ENCODE measurements at places on chromosomes 2 and 18.
A peak's percentile ranks its signal among the peaks of the same experiment; 100 is the strongest.

DNA sequence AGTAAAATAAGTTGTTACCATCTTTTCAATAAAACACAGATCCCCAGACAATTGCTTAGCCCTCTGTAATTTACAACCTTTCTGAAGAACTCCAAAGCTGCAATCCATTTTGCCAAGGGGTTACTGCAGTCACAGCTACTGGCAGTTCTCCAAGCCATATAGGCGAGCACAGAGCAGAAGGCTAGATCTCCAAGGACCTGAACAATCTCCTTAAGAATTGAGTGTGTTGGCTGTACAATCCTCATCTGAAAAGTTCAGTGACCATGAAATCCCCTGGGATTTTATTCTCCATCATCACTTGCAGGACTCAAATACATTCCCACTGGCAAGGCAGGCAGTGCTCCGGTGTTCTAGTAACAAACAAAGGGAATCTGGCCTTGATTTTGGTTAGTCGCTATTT is 103.9 kb upstream of the LRP1B start:
- DNase-seq, result no peak

DNA sequence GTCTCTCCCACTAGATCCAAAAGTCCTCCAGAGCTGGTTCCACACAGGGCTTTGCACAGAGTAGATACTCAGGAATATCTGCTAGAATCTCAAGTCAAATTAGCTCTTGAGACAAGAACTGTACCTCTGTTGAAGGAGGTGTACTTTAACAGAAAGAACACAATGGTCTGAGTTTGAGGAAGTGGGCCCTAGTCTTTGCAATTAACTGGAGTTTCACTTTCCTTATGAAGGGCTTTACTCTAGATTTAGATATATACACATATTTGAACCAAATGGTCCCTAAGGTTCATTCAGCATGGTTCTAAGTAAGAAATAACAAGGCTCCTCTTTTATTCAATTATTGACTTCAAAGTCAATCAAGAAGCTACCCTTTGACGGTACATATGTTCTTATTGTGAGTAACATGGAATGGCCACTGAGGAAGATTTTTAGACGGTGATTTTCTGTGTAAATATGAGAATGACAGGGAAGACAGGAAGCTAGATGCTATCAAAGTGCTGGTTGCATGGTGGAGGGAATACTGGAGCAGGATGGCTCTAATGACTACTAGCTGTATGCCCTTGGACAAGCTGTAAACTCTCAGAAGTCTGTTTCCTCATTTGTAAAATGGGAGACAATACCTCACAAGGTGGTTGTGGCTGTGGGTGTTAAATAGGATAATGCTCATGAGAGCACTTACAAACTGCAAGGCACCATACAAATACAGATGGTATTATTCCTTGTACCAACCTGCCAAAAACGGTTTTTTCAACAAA is 73.5 kb upstream of the SERTAD2 start:
- DNase-seq, result peak; percentile 63

GRCh38 chr2:43090317-43090716 is 136.1 kb downstream of the ZFP36L2 start:
- no peak for DNase-seq

GRCh38 chr2:45627911-45628310 is 16.8 kb upstream of the SRBD1 start:
- DNase-seq, result no peak

DNA sequence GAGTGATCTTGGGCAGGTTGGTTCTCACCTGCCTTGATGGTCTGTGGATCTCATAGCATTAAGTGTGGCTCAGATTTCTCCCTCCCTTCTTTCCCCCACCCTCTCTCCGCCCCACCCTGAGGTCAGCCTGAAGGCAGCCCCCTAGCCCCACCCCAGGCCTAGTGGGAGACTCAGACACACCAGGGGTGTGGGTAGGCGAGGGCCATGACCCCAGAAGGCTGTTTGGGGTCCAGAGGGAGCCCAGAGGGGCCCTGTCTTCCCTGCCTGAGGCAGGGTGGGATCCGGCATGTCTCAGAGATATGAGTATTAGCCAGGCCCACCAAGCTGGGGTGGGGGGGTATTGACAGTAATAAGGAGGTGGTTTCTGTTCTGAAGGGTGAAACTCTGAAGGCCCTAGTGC is 160.5 kb downstream of the GLI2 start:
- no peak for DNase-seq

GRCh38 chr2:36672199-36672598 is 24.3 kb upstream of the VIT start:
- no peak for DNase-seq

DNA sequence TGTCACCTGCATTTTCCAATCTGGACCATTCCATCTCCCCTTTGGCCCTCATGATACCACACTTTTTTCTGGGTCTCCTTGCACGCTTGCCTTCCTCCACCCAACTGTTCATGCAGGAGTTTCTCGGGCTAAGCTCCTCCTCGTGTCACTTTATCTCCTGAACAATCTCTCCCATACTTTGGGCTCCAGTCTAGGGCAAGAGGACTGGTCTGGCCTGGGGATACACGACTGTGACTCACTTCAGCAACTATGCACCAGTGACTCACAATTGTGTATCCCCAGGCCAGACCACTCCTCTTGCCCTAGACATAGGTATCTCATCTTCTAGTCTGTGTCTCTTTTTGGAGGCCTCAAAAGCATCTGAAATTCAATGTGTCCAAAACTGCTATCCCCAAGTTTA is 149.4 kb upstream of the PTPRM start:
- no peak for DNase-seq

DNA sequence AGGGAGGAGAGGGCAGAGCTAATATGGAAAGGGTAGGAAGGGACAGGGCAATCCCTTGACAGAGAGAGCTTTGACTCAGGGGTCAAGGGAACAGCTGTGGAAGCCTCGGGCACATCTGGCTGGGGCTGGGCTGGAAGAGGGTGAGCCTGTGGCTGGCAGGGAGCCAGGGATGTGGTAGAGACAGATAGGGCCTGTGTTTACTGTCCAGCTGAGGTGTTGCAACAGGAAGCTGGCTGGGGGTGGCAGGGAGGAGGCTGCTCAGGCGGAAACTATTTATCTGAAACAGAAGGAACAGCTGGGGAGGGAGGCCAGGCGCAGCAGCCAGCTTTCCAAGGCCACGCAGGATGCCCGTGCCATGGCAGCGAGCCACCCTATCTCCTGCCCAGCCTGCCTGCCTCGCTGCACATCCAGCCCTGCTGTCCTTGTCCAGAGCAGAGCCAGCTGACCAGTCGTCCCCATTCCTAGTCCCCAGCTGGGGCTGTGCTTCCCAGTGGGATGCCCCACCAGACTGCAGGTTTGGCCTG is 264.7 kb downstream of the CYP26B1 start:
- DNase-seq, result no peak

- DNase-seq, result no peak
These were observed 39.1 kb downstream of the SLC9A4 start for GRCh38 chr2:102512161-102512560.

DNA sequence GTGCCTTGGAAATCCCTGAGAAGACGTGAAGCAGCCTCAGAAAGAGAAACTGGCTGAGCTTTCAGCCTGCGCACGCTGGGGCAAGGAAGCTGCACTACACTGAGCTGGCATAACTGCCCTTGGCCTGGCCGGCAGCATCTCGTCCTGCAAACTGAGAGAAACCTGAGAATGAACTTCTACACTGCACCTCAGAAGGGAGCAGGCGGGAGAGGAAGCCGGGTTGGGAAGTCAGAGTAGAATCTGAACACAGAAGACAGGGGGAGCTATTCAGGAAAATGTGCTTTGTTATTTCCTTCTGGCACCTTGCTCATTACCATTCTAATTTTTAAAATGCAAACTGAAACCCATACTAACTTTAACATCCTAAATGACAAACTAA is 70.9 kb downstream of the ZEB2 start:
- DNase-seq, result peak; percentile 6

GRCh38 chr2:221170548-221170947 is 401.6 kb downstream of the EPHA4 start:
- DNase-seq, result no peak

DNA sequence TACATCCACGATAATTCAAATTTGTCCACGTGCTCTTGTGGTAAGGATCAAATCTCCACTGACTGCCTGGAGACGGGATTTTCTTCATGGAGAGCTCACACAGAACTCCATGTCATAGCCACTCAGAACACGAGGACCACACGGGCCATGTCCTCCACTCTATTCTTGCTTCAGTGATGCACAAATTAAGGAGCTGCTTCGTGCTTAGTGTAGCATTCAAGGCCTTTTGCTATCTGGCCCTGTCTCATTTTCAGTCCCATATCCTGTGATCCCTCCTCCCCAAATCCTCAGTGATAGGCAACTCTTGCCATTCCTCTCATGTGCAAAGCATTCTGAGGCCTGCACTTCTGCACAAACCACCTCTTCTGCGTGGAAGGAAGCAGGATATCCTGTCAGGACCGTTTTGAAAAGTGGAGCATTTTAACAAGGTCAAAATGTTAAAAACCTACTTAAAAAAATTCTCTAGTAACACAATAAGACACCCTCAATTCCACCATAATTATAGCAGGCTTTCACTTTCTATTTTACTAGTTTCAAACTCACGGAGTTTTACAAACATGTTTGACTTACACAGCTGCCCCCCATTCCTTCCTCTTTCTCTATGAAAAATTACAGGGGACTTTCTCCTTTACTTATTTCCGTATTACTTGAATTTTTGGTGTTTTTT is 35.2 kb downstream of the ST3GAL5 start:
- peak; percentile 48 for DNase-seq

DNA sequence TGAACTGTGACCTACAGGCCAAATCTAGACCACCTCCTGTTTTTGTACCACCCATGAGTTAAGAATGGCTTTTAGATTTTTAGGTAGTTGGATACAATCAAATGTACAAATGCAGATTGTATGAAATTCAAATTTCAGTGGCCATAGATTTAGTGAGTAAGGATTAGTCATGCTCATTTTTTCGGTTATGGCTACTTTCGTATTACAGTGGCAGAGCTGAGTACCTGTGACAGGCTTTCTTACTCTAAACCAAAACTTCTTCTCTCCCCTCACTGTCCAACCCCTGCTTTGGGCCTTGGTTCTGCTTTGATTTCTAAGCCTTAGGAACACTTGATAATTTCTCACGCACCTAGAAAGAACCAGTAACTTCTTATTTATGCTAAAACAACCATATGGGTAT is 82.1 kb downstream of the CDC42EP3 start:
- peak; percentile 13 for DNase-seq

GRCh38 chr2:9897846-9898245 is 53.6 kb upstream of the GRHL1 start:
- no peak for DNase-seq

- DNase-seq, result no peak
These were observed 687.6 kb upstream of the HS6ST1 start for GRCh38 chr2:129006135-129006886.

- no peak for DNase-seq
These were observed 78.0 kb downstream of the MYO3B start for GRCh38 chr2:170255971-170256370.

DNA sequence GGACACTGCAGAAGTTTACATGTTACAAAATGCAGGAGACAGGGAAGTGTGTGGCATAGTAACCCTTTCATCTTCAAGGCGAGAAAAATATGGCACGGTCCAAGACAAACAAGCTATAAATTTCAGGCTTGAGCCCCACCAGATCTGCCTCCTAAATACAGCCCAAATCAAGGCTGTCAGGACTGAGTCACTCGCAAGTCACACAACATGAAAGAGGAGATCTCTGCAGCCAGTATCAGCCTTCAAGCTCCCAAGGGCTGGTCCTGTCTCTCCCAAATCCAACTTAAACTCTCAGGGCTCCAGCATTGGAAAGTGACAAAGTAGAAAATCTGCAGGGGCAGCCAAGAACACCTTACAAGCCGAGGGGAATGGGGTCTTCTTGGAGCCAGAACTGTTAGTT is 106.3 kb upstream of the GATA6 start:
- DNase-seq, result no peak

- peak; percentile 25 for DNase-seq
These were observed 2.9 kb upstream of the EPB41L3 start for GRCh38 chr18:5546660-5547059.

DNA sequence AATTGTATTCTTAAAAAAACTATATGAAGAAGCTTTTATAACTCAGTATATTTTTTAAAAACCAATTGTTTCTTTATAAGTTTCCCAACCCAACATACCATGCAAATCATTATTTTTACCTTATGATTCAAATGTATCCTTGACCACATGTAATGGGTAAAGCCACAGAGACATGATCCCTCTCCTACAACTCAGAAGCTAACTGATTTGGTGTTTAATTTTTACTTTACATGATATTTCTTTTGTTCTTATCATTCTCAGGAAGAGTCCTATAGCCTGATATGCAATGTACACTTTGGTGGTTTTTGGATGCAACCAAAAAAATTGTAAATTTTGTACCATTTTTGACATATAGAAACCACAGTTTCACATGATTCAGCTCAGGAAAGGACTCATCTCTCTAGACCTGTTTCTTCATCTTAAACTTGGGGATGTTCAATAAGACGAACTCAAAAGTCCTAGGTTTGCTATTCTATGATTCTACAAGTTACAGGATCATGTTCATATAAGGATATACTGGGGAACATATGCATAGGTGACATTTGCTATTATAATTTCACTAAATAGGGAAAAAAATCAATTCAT is 85.2 kb upstream of the RBBP8 start:
- DNase-seq, result no peak

GRCh38 chr2:5969303-5969702 is 277.1 kb downstream of the SOX11 start:
- DNase-seq, result no peak

- no peak for DNase-seq
These were observed 345.5 kb upstream of the CDH19 start for GRCh38 chr18:66949419-66949818.

DNA sequence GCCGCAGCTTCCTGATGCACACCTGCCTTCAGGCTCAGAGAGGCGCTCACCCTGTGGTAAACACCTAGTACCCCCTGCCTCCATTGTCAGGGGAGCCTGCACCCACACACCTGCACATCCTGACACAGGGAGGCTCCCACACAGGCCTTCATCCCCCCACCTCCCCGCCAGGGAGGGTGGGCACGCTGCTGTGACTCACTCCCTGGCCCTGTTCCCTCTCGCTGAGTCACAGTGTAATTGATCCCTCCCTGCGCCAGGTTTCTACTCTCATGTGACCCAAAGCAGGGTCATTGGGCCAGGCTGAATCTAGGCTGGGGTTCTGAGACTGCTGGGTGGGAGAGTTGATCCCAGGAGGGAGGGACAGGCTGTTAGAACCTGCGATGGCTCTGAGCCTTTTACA is 8.5 kb upstream of the CELF4 start:
- DNase-seq, result no peak

DNA sequence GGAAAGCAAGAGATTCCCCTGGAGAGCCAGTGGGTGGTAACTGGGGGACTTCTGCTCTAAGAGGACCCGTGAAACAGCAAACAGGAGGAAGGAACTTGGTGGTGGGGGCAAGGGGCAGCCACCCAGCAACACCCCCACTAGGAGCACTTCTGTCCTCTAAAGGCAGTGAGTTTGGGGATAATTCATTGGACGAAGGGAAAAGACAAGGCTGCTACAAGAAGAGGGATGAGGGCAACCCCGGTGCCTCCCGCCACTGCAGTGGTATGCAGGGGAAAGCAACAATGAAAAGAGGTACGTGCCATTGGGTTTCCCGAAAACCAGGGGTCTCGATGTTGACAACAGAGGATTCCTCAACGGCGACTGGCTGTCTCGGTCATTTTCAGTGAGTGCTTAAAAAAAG is 9.1 kb downstream of the RPL31 start:
- no peak for DNase-seq
